ENCODE measurements at places on chromosomes 7 and 10.

DNA sequence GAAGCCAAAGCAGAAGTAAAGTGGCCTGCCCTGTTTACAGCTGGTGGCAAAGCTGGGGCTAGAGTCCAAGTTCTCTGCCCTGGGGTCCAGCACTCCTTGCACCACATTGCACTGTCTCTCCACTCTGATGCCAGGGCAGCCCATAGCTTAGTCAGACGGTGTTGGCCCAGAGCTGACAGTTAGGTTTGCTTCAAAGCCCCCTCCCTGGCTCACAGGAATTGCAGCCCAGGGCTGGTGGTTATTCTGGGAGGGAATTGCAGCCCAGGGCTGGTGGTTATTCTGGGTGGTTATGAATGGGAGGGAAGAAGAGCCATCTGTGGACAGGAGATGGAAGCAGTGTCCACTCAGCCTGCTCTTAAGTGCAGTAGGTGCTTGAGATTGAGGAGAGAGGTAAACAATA lies 88.9 kb downstream of the SCRN1 start:
- no peak for DNase-seq

GRCh38 chr7:28539289-28539981 lies 127.1 kb downstream of the CREB5 start:
- no peak for DNase-seq

- DNase-seq, result no peak
These were observed 2.5 kb downstream of the SLC16A9 start for GRCh38 chr10:59706851-59707797.

GRCh38 chr10:89700923-89701241 lies 508 bp upstream of the KIF20B start:
- no peak for DNase-seq

DNA sequence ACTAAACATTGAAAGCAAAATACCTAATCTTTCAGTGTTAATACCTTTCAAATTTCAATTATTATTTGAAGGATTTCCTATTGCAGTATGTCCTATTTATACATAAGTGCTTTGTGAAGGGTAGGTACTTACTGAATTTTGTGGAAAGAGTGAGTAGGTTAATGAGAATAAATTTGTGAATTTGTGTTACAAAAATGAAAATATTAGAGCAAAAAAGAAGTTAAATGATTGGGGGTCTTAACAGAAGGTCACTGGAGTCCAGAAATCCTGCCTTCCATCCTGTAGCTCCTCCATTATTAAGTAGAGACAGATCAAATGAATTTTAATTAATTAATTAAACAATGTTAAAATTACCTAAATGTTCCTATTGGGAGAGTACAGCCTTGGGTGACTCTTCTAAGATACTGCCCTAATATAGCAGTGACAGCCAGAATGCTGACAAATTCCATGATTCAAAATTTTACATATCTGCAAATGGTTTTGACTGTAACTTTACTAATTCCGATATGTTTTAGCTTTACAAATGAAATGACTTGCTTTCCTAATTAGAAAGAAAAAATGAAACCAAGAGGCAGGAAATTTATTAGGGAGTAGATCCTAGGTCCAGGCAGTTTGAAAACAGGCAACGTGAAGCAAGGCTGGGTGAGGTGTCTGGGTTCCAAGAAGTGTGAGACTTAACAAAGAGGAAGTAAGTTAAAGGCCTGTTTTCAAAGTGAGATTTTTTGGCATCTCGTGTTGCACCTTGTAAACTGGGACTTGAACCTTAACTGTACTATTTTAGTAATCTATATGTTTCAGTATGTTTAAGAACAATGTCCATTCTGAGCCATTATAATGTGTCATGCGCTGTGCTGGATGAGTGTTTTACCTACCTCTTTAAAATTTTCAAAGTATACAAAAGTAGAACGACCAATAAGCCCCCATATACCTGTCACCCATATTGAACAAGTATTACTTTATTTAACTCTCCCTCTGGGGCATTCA lies 1.5 kb downstream of the PIK3CG start:
- no peak for DNase-seq

GRCh38 chr10:48801001-48801421 lies 116.3 kb downstream of the WDFY4 start:
- DNase-seq, result no peak

- no peak for DNase-seq
These were observed 36.6 kb downstream of the MAPK8 start for GRCh38 chr10:48343106-48343505.

DNA sequence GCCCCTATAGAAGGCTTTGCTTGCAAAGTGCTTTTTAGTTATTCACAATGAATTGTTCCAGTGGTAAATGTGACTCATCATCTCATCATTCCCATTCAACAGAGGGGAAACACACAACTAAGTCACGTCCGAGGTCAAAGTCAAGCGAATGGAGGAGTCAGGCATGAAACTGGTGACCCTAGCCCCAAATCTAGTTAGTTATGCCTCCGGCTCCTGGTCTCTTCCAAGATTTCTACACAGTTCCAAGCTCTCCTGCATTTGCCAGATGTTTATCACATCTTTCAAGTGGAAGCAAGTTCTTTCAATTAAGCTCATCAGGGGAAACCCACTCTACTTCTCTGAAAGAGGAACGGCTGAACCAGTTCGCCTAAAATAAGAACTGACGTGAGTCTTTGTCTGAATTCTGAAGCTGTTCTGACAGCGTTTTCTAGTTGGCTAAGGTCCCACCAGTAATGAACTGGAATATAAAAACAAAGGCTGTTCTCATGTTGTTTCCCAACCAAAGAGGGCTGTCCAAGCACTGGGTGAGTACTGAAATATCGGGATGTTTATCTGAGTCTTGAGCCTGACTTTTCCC lies 140.9 kb upstream of the NRBF2 start:
- DNase-seq, result no peak

DNA sequence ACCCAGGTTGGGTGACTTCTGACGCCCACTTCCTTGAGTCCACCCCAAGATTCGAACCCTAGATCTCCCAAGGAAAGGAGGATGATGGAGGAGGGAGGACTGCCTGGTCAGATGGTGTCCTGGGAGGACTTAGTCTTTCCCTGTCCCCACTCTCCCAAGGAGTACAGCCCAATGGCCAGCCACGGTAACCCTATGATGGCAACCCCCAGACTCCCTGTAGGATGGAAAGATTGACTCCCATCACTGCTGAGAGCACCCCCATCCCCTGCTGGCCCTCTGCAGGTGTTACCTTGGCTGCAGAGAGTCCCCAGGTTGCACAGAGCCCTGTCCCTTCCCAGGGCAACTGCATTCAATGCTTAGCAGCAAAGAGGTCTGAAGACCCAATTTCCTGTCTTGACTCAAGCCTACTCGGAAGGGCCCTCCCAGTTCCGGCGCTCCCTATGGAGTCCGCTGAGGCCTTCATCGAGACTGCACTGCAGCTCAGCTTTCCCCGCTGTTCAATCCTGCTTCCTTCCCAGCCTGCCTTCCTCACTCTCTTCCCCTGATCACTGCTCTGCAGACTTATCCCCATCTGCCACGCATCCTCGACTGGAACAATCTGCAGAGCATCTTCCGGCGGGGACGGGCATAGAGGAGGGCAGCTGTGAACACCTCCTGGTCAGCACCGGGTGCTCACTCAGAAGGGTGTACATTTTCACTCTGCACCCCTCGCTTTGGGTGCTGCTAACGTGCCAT lies 50.8 kb upstream of the OCM2 start:
- DNase-seq, result no peak

DNA sequence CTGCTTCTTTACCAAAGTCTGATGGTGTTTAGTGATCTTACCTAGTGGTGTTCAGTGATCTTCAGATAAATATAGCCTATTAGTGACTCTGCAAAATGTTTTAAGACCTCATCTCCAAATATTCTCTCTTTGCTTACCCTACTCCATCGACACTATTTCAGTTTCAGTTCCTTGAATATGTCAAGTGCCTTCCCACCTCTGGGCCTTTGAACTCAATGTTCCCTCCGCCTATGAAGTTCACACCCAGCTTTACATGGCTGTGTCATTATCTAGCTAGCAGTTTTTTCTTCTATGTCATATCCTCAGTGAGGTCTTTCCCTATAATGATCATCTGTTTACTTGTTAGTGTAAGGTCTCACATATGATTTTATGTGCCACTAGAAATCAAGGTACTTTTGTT lies 322.6 kb downstream of the DGKB start:
- DNase-seq, result no peak

- no peak for DNase-seq
These were observed 123.1 kb upstream of the RHEB start for GRCh38 chr7:151642746-151643145.

DNA sequence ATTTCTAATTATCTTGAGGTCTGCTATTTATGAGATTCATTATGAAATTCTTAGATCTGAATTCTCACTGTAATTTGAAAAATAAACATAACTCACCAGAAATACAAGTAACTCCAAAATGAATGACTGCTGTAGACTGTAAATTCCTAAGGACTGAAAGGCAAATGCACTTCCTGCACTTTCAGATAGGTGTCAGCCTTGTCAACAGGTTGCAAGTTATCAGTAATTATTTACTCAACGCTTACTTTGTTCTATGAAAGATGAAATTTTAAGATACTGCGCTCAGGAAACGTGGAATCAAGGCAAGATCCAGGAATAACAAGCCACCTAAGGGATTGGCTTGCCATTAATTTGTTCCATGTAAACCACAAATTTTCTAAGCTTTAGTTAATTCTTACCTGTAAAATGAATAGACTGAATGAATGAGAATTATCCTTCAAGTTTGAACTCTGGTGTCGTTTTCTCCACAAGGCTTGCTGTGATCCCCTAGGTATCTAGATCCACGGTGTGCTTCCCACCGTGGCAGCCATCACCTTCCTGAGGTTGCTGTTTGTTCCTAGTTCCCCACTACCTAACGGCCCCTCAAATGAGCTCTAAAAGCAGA lies 12.6 kb downstream of the DHX32 start:
- peak; percentile 85 for DNase-seq

DNA sequence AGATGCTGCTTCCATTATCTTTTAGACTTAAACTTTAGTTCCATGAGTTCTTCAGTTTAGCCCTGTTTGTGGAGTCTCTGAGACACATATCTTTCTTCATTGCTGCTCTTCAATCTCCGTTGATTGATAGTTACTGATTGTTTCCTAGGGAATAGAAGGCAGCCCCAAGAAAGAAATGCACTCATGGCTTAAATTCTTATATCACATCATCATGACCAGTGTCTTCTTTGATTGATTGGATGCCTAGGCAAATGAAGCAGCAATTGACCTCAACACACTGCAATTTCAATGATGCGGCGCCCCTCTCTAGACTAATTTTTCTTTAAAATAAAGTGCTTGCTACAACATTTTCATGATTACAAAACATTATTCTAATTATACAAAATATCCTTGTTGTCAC lies 576.5 kb upstream of the VSTM2A start:
- no peak for DNase-seq
